ENCODE measurements at places on chromosomes 3 and 15.

DNA sequence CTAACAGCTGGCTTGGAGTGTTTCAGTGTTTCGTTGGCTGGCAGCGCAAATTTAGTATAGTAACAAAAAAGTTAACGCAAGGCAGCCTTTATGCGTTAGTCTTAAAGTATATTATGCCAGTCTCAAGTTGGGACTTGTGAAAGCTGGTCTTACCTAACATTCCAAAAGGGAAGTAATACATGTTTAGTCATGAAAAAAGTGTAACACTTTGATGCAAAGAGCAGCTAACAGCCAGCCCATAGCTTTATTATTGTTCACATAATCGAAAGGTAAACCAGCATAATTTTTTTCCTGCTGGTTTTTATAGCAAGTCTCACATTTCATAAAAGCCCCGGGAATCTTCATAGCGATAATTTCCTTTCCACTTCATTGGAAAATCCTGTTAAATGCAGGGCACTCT lies 2.4 kb upstream of the GPR87 start:
- DNase-seq, result no peak

GRCh38 chr3:8464668-8465067 lies 37.0 kb upstream of the LMCD1 start:
- no peak for DNase-seq

GRCh38 chr3:48950051-48950450 lies 31.4 kb downstream of the ARIH2 start:
- DNase-seq, result no peak

DNA sequence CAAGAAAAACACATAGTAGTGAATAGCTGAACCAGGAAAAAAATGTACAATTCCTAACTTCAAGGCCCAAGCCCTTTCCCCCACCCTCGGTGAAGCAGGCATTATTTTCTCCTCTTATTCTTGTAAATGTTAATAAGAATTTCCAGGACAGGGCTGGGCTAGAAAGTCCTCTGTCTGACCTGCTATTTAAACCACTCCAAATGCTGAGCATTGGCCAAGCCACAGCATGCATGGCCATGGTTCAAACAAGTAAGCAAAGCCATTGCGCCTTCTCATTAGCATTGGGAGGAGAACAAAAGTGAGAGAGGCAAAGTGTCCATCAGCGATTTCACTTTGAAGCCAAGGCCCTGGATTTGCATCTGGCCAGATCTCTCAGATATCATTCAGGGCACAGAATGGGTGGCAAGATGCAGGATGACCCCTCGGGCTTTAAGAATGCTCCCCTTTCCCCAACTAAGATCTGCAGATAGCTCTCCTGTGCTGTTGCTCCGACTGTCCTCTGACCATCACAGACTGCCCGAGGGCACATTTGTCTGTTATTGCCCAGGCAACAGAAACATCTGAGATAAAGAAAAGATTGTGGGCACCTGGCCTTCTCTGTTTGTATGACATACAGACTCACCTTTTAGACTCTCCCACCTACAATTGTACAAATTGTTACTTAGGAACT lies 46.3 kb downstream of the CEMIP start:
- no peak for DNase-seq

DNA sequence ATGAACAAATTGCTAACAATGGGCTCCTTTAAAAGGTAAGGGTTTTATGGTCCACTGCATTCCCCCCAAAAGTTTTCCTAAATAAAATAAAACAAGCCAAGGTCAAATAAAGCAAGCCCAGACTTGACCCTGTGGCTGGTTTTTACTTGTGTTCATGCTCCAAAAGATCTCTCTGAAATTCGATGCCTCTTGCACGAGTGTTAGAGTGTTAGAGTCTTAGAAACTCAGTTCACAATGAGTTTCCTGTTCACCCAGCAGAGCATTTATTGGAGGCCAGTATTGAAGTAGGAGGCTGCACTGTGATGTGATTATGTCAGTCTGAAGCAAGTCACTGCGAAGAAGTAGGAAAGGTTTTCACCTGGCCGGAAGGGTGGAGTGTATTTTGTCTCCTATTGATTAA lies 59.9 kb upstream of the LRTM1 start:
- DNase-seq, result no peak

DNA sequence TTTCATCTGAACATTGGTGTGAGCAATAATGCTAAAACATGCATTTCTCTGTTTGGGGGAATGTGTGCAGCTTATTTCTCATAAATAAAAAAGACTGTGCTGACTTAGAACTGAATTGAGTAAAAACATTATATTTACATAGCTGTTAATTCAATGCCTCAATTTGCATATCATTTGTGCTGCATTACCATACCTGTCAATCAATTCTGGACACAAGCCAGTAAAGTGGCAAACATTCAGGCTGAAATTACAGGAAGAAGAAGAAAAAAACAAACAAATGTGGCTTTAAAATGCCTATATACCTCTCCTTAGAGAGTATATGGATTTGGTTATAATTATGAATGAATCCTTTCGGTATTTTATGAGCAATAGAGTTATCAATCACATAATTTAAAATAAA lies 380.1 kb upstream of the GBE1 start:
- DNase-seq, result no peak

DNA sequence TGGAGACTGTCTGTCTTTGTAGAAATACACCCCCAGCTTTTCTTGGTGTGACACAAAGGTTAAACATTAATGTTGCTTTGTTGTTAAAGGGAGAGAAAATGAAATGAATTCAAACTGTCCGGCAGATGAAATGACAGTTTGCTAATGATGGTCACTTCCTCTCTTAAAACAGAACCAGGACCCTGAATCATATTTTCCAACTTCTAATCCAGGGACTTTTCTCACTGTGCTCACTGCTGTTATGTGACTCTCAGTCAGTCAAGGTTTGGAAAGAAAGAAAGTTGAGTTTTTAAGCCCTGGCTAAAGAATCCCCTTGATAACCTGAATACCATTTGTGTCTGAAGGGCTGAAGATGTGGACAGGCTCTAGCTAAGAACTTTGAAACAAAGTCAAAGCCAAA lies 215.8 kb downstream of the AGBL1 start:
- no peak for DNase-seq

- DNase-seq, result no peak
Measured at GRCh38 chr15:84696757-84697156, 19.2 kb downstream of the SEC11A start.

DNA sequence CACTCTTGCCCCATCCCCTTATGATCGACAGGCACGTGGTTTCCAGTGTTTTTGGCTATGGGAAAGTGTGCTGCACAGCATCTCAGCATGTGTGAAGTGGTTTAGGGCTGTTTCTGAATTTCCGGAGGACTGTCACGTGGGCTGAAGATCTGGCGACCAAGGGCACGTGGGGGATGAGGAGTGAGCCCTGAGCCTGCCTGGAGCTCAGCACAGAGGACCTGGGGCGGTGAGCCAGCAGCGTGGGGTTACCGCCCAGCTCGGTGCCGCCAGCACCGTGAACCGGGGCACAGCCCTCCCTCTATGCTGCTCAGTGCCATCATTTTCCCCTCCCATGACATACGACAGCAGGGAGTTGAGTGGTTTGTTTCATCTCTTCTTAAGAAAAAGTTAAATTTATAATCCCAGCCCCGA lies 150.2 kb downstream of the DNAJB8 start:
- DNase-seq, result no peak

GRCh38 chr3:89043406-89043932 lies 64.0 kb upstream of the EPHA3 start:
- DNase-seq, result no peak

DNA sequence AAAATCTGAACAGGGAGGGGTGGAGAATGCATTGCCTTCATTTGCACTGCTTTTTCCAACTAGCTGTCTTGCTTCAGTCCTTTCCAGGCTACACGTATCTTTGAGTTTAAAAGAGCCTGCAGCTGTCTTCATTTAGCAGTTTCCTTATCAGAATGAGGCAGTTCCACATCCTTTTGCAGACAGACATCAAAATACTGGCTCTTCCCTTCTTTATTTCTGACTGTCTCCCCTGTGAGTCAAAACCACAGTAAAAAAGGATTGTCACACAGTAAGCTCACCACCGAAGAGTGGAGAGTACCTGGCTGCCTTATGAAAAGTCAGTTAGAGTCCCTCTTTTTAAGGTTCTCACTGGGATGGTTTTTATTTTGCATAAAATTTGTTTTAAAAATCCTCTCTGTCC lies 205.5 kb upstream of the CD96 start:
- no peak for DNase-seq

GRCh38 chr3:11643201-11643603 lies 513 bp downstream of the VGLL4 start:
- DNase-seq, result no peak

GRCh38 chr15:85316244-85316934 lies 64.0 kb upstream of the AKAP13 start:
- DNase-seq, result no peak

DNA sequence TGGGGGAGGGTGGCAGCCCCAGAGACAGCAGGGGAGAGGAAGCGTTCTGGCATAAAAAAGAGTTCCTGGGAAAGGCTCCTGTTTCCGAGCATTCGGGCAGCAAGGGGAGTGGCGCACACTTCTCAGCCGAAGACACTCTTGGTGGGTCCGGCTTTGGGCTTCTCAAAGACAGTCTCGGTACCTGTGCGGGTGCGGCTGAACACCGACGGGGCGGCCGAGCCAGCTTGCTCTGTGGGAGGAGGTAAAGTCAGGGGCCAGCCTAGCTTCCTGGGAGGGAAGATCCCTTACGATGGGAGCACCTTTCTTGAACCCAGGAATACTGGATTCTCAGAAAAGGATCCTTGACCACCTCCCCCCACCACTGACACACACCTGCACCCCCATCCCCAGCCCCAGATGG lies 1.6 kb downstream of the MUSTN1 start:
- no peak for DNase-seq

DNA sequence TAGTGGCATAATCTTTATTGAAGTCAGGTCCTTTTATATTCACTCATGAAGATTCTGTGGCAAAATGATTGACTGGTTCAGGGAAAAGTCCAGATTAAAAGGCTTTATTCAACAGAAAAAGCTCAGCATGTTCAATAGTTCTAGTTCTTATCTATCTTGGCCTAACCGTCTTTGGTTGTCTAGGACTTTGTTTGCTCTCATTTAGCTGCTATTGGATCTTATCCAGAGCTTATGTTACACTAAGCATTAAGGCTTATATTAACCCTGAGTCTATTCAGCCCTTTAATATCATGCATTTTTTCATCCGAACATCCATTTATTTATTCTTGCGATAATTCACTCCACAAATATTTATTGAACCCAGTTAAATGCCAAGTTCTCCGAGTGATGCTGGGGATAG lies 601.0 kb upstream of the SGO1 start:
- DNase-seq, result no peak

DNA sequence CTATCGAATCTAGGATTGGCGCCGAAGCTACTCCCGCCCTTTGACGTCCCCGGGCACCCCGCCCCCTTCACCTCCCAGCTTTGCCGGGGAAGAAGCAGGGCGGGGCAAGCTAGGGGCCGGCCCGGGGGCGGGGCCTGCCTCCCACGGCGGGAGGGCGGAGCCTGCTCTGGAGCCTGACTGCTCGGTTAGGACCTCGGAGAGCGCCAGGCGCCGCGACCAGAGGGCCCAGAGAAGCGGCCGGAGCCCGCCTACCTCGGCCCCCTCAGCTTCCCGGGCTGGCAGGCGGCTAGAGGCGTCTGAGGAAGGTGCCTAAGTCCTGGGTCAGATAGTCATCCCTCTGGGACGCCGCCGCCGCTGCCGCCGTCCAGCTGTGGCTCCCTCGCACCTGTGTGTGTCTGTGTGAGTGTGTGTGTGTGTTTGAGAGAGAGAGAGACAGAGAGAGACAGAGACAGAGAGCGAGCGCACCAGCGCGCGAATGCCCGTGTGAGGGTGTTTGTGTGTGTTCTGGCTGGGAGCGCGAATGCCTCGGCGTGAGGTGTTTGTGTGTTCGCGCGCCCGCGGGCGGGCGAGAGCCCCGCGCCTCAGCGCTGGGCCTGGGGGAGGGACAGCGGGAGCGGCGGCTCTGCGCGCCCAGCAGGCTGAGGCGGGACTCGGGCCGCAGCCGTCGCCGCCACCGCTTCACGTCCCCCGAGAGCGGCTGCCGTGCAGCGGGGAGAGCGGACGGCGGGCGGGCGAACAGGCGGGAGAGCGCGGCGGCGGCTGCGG lies at the start of gene STXBP5L:
TSS of gene STXBP5L (plus strand) at position 176 of the 765 bp plus-strand sequence. CDS start 1,374 bp downstream, outside the sequence.
- peak; percentile 27 for DNase-seq

DNA sequence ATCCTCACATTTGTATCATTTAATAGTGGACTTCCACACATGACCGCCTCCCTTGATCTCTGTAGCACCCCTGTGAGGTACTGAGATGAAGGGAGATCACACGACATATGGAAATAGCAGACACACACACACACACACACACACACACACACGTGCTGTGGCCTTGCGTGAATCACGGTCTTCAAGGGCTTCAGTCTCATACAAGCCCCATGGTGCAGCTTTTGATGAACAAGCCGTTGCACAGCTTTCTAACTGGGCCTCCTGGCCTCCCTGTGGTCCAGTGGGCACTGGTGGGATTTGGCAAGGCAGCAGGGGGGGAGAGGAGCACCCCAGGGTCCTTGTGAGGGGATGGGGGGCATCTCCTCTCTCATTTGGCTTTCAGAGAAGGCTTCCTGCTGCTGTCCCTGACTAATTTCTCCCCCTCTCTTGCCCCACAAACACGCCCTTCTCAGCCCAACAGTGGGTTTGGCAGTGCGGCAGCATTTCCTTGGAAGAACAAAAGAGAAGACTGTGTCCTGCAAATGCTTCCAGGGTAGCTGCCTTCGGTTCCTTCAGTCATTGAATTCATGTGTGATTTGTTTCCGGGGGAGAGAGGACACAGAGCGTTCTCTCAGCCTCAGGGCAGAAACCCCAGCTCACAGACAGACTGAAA lies 98.7 kb downstream of the SMAD6 start:
- DNase-seq, result no peak

- peak; percentile 47 for DNase-seq
Measured at GRCh38 chr15:82197733-82198594, 64.6 kb downstream of the EFL1 start.

DNA sequence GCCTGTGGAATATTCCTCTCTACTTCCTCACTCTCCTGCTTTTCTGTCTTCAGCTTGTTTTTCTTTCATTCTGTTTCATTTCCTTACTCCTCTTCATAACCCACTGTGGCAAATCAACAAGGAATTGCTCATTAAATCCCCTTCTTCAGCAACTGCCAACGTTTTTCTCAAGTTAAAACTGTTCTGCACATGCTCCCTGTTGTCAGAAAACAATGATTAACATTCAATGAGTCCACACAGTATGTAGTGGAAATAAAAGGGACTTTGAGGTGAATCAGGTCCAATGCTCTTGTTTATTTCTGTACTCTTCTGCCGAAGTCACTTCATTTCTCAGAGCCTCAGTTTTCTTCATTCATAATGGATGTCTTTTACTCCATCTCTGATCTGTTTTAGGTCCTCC lies 11.9 kb upstream of the ROBO2 start:
- DNase-seq, result no peak

GRCh38 chr15:85947021-85947420 lies 132.7 kb upstream of the AGBL1 start:
- no peak for DNase-seq
